ENCODE measurements at places on chromosomes 11 and 22. TPM values are rescaled to one million over a fixed set of nuclear protein-coding genes. Genes with fewer than 3 reads are reported as not detected.

The CPT1A gene
- total RNA-seq = 26.2 TPM

The ACRV1 gene
- total RNA-seq = 0.23 TPM

The OR51B6 gene
- total RNA-seq = not detected

The LAYN gene
- total RNA-seq = 15.6 TPM

The PARVB gene
- total RNA-seq = 28.4 TPM

The POU2F3 gene
- total RNA-seq = 0.14 TPM

The ALX4 gene
- not detected for total RNA-seq

The PRMT3 gene
- total RNA-seq = 35.5 TPM

- no peak for DNase-seq
Measured at GRCh38 chr11:31815711-31816467, 4.8 kb upstream of the PAX6 start.

GRCh38 chr11:94771390-94771789 is 3.2 kb downstream of the AMOTL1 start:
- DNase-seq = no peak

DNA sequence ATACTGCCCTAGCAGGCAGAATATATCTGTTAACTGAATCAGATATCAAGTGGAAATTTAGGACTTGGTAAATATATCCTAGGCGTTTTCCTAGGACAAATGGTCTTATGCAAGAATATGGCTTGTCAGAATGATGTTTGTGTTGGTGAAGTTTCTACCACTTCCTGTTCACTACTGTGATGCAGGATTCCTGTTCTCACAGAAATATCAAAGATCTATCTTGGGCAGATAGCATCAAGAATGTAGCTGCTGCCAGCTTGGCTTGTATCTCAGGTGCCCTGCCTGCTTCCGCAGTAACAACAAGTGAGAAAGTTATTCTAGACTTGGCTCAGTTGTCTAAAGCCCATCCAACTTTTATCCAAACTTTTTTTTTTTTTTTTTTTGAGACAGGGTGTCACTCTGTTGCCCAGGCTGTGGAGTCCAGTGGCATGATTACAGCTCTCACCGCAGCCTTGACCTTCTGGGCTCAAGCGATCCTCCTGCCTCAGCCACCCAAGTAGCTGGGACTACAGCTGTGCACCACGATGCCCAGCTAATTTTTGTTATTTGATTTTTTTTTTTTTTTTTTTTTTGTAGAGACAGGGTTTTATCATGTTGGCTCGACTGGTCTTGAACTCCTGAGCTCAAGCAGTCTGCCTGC is 61.3 kb downstream of the PPME1 start:
- DNase-seq = no peak

- DNase-seq = no peak
Measured at GRCh38 chr11:4862447-4863236, 13.6 kb upstream of the OR51S1 start.

DNA sequence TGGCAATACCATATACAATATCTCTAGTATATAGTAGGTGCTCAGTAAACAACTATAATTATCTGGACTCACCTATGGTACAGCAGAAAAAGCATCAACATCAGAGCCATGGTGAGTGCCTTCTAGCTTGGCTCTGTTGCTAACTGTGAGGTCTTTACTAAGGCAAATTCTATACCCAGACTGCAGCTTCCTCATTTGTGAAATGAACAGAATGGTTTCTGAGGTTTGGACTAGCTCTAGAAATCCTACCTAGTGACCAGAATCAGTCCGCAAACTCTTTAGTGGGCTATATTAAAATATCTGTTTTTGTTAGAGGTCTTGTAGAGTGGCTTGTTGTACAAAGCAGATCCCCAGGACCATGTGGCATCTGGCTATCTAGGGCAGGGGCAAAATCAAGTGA is 3.7 kb downstream of the MS4A1 start:
- DNase-seq = no peak

DNA sequence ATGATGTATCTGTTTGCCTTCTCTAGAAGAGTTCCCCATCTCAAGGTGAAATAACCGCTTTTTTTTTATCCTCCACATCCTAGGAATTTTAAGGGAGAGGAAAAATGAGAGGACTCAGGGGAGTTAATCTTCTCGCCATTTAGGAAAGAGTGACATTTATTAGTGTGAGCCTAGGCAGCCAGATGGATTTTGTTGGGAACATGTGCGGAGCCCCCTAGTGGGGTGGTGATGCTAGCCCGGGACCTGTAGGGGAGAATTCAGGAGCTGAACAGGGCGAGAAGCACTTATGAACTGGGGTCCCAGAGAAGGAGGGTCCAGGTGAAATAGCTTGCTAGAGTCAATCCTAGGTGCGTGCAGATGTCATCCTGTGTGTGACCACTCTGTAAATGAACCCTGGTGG is 10.7 kb downstream of the IL17RA start:
- no peak for DNase-seq

DNA sequence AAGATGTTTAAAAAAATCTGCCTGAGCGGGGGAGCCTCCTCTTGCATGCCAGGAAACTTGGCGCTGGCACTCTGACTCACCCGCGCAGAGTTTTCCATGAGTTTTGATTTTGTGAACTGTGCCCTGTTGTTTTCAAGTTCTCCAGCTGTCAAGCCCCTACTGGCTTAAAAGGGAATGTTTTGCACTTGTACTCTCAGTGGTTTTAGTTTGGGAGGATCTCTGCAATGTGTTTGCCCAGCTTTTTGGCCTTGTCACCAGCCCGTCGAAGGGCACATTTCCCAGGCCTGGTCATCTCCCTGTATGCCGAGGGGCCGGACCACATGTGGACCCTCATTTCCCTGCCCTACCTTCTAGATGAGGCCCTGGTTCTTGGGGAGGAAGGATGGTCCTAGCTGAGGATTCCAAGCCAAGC is 12.2 kb downstream of the MRGPRF start:
- no peak for DNase-seq

DNA sequence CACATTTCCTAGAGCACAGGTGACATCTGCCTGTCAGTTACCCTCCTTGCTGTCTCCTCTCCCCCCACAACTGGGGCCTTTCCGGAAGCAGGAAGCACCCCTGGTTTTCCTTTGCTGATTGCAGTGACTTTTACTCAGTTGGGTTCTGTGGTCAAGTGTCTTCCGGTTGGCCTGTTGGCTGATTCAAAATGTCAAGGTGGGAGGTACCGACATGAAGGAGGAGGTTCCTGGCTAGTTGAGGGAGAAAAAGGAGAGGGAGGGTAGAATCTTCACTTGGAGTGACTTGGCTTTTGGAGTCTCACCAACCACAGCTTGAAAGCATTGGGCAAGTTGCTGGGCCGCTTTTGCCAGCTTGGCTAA is 9.3 kb upstream of the ADAMTS15 start:
- DNase-seq = no peak

- no peak for DNase-seq
Measured at GRCh38 chr11:37184326-37184725, 586.3 kb upstream of the RAG2 start.

DNA sequence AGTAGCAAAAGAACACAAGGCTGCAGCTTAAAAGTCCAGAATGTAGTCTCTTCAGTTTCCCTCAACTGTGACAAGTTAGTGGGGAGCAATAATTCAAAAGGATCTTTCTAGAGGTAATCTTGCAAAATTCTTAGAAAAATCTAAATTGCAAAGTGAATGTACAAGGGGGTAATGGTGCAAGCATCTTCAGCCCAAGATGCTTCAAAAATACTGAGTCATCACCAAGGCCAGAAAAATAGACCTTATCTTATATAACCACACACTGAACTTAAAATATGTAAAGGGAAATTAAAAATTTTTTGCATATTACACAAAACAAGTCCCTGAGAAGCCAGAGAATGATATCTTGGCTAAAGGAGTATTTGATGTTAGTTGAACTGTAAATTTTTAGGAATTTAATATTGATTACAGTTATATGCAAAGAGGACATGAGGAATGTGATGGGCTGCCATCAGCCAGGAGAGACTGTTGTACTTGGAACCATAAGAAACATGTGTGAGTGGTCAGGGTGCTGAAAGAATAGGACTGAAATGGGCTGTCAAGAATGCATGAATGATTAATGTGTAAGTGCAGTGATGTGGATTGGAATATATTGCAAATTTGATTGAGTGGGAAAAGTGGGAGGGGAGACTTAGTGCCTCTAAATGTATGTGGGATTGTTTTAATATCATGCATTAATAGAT is 85.7 kb upstream of the LIN7C start:
- DNase-seq = no peak

DNA sequence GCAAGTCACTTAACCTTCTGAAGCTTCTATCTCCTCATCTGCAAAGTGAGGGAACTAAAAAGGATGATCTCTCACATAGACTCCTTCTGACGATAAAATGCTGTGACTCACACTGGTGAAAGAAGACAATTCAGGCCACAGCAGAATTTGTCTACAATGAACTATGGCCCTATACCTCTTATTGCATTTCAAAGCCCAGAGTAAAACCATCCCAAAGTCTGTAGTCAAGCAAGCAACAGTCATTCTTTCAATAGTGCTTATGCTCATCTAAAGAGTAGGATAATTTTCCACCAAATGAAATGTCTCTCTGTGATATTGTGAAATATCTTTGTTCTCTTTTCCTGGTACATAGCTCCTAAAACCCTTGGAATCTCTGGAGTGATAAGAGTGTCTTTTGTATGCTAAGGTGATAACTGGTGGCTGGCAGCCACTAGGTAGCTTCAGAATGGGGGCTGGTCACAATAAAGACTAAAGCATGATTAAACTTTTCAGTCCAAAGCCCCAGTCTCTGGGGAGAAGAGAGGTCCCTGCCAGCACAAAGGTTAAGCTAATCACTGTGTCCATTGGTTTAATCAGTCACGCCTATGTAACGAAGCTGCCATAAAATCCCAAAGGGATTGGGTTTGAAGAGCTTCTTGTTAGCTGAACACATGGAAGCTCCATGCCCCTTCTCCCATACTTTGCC is 30.8 kb downstream of the SYTL2 start:
- no peak for DNase-seq

DNA sequence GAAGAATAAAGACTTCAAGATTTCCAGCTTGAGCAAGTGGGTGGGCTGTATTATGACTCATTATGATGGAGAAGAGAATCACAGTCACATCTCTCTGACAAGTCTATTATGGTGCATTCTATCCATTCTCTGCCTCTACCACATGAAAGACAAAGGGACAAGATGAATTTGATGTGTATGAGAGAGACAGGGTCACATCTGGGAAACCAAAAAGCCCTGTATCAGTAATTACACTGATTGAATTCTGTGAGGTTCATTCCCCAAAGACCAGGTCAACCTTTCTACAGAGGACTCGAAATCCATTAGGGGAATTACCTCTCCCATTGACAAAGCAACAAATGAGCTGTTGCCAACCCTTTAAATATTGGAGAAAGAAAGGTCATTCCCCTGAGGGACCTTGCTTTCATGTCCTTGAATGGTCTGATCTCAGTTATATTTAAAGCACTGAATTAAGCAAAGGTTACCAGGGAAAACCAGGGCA is 109.6 kb downstream of the USP35 start:
- no peak for DNase-seq

GRCh38 chr11:94196363-94196762 is 67.7 kb downstream of the PANX1 start:
- DNase-seq = no peak

GRCh38 chr22:39300186-39300830 is 19.1 kb downstream of the RPL3 start:
- no peak for DNase-seq

- no peak for DNase-seq
Measured at GRCh38 chr22:33710326-33710725, 209.9 kb downstream of the LARGE1 start.

- no peak for DNase-seq
Measured at GRCh38 chr11:119671051-119671450, 57.9 kb downstream of the NECTIN1 start.

DNA sequence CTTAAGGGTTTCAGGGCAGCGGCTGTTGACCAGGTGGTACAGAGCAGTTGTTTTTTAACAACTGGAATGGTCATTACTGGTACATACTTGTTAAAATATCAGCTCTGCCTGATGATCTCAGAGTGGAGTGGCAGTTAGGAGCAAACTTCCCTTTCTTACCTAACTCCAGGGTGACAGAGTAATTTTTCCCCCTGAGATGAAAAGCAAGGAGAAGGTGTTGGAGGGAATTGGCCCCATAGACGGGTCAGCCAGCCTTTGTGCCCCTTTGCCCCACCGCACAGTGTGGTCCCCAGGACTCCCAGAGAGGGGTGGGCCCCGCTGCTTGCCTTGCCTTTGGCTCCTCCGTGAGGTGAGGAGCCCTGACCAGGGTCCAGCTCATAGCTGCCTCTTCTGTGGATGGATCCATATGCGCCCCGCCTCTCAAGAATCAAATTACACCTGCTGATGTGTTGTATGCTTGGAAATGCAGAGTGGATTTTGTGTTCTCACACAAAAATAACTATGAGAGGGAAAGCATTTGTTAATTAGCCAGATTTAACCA is 27.0 kb upstream of the SORL1-AS1 start:
- no peak for DNase-seq

- no peak for DNase-seq
Measured at GRCh38 chr11:72123117-72123653, 10.7 kb upstream of the ANAPC15 start.

GRCh38 chr11:108536783-108537182 is 38.6 kb upstream of the POGLUT3 start:
- DNase-seq = no peak

GRCh38 chr22:39985383-39986035 is 9.2 kb upstream of the FAM83F start:
- peak; percentile 36 for DNase-seq

GRCh38 chr11:14357881-14358728 is 878 bp downstream of the RRAS2 start:
- peak; percentile 50 for DNase-seq

DNA sequence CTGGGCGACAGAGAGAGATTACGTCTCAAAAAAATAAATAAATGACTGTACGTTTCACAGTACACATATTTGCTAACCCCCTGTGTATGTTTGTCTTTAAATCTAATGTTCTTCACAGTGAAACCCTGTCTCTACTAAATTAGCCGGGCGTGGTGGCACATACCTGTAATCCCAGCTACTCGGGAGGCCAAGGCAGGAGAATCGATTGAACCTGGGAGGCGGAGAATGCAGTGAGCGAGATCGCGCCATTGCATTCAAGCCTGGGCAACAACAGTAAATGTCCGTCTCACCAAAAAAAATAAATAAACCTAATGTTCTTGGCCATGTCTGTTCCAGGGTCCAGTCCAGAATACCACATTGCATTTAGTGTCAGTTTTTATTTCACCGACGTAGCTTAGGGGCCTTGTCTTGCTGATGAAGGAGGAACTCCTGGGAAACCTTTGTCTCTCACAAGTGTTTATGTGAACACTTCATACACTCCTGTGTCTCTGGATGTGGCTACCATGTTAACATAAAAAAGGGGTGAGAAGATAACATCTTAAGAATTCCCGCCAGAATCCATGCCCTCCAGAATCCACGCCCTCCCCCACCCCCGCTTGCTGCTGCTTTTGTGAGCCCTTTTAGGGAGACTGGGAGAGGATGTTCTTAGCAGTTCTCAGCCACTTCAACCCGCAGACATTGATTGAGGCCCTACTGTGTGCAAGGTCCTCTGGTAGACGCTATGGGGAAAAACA is 5.0 kb upstream of the SERHL2 start:
- no peak for DNase-seq

DNA sequence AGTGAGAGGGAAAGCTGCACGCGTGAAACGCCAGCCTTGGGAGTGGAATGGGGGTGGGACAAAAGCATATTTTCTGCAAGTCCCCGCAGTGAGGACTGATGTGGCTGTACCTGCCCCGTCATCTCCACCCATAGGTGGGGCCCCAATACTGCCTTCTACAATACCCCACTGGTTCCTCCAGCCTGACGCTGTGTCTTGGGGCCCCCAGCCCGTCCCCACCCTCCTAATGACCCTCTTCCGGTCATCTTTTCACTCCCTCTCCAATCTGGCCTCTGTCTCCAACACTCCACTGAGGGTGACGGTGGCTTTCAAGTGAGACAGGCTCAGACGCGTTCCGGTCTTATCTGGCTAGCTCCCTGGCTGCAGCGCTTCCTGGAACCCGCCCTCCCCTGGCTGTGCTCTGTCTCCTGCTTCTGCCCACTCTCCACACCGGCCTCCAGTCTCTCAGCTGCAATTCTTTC is 104.2 kb downstream of the MICAL3 start:
- DNase-seq = no peak
